ENCODE measurements at places on chromosomes 7 and 10.
A peak's percentile ranks its signal among the peaks of the same experiment; 100 is the strongest.

- DNase-seq = no peak
Measured at GRCh38 chr10:120543291-120543690, 86.3 kb downstream of the PLPP4 start.

DNA sequence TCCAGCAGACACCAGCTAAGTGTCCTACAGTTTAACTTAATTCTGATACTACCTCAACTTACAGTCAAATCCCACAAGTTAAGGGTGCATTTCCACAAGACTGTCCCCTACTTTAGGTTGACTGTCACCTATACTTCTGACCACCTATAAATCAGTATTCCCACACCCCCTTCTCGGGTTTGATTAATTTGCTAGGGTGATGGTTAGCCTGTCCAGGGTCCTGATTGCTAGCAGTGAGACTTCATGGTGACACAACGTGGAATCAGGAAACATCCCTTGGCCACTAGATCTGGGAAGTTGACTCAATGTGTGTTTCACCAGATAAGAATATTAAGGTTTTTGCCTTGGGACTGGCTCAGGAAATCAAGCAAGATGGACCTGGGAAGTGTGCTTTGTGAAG lies 88.4 kb downstream of the OR13A1 start:
- DNase-seq = no peak

DNA sequence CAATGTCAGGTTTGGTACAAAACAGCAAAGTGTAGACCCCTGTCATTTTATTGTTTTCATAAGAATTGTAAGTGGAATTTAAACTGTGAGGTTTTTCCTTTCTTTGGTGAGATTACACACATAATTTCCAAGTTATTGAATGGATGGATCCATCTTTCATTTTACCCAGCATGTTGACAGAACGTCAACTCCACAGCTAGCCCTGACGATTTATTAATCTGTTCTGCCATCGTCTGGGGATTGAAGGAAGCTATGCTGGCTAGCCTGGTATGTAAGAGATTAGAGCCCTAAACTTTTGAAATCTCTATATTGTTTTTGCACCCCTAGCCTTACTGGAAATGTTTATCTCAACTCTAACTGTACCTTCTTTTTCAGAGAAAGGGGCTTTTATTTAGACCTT lies 8.6 kb downstream of the WNT16 start:
- no peak for DNase-seq

DNA sequence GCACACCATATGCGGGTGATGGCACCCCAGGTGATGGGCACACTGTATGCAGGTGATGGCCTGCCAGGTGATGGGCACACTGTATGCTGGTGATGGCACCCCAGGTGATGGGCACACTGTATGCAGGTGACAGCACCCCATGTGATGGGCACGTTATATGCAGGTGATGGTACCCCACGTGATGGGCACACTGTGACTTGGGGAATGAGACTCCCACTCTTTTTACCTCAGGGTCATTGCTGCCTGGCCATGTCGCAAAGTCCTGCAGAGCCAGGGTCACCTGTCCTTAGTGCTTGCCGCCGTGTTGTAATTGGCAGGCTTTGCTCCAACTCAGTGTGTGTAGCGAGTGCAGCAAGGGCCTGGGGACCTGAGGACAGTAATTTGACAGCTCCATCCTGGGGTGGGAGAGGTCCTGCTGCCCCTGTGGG lies 7.6 kb upstream of the CCDC201 start:
- no peak for DNase-seq

DNA sequence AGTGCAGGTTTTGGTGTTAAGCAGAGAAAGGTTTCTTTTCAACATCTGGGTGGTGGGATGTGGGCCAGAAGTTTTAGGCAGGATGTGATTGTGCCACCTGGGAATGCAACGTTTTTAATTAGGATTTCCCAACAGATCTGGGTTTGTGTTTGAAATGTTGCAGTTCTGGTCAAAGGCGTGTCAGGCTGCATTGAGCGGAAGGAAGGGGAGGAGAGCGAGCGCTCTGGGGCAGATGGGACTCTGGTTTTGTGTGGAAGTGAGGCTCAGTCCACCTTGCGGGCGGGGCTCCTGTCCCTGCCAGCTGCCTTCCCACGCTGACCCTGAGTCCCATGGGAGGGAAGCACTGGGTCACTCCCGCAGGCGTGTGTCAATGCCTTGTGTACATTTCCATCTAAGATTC lies 767.7 kb downstream of the KCNMA1 start:
- peak; percentile 32 for DNase-seq

DNA sequence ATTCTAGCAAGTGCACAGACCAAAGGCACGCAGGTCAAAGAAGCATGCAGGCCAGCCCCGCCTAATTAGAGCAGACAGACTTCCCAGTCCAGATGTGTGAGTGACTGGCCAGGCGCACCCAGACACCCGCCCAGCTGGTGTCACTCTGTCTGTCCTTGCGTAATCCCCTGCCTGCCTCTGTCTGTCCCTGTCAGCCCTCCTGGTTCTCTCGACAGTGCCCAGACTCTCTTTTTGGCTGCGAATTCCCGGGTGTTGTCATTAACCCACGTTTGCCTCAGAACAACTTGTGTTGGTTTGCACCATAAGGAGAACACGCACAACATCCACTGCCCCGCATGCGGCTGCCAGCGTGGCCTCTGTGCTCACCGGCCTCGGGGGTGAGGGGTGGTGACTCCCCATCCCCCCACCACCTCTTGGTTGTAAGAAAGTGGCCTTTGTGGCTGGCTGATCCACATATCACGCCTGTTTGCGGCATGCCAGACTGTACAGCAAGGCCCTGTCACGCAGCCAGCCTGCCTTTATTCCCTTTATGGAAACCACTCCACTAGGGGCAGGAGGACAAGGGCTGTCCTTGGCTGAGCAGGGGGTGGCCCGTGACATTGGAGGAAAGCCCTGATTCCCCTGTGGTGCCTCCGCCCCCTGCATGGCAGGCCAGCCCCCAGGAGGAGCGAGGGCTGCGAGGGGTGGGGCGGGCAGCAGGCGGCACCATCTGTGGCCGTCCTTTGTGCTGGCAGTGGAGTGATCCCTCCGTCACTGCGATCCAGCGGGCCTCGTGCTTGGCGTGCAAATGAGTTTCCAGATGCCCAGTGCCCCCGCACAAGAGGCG lies 72.8 kb upstream of the PPIF start:
- DNase-seq = peak; percentile 87

DNA sequence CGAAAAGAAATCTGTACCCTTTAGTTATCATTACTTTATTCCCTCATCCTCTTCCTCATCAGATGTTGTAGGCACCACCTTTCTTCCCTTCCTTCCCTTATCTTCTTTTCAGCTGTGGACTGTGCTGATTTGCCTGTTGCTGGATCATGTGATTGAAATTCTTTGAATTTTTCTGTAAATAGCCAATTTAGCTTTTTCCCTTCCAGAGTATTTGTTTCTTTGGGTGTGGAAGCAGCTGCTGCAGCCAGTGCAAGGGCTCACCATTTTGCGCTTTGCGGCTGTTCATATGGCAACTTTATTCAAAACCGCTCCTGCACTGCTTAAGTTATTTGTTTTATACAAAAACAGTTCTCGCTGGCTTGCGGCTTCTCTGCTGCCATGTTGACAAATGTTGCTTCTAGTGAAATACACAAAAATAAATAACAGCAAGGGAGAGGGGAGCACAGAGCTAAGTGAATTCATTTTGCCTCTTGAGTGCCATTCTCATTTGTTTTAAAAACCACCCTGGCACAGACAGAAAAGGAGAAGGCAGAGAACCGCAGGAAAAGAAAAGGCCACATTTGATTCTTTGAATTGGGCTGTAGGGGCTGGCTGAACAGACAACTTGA lies 151.2 kb downstream of the AUTS2 start:
- DNase-seq = no peak

- peak; percentile 74 for DNase-seq
Measured at GRCh38 chr10:93465806-93466675, 16.1 kb downstream of the MYOF start.

GRCh38 chr7:100806276-100806675 lies 21.0 kb downstream of the EPHB4 start:
- DNase-seq = no peak

DNA sequence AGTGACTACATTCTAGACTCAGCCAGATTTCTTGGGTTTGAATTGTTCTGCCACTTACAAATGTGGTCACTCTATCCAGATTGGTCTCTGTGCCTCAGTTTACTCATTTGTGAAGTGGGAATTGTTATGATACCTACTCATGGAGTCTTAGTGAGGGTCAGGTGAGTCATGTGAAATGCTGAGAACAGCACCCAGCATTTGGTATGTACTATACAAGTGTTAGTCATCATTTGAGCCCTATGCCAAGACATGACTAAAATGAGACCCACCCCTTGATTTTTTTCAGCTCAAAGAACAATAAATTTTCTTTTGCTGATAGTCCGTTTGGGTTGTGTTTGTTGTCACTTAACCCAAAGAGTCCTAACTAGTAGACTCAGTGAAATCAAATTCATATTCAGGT lies 92.8 kb downstream of the CHN2 start:
- DNase-seq = no peak

DNA sequence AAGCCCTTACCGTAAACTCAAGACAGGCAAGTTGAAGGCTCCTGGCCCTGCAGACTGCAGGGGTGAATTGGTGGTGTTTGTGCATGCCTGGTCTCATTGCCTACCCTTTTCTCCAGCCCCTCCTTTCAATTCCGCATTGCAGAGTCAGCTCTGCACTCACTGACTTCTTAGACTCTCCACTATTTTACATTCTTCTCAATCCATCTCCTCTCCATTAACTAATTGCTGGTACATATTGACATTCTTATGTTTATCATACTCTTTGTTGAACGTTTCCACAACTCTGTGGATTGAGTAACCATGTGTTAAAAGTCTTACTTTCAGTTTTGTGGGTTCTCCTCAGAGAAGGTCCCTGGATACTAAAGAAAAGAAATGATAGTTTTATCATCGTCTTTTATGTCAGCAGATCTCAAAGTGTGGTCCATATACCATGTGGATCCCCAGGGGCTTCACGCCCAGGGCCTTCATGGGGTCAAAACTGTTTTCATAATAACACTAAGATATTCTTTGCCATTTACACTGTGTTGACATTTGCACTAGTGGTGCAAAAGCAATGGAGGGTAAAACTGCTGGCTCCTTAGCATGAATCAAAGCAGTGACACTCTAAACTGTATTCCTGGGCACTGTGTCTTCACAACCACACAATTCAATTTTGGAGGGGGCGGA lies 135.4 kb upstream of the FZD1 start:
- DNase-seq = no peak

DNA sequence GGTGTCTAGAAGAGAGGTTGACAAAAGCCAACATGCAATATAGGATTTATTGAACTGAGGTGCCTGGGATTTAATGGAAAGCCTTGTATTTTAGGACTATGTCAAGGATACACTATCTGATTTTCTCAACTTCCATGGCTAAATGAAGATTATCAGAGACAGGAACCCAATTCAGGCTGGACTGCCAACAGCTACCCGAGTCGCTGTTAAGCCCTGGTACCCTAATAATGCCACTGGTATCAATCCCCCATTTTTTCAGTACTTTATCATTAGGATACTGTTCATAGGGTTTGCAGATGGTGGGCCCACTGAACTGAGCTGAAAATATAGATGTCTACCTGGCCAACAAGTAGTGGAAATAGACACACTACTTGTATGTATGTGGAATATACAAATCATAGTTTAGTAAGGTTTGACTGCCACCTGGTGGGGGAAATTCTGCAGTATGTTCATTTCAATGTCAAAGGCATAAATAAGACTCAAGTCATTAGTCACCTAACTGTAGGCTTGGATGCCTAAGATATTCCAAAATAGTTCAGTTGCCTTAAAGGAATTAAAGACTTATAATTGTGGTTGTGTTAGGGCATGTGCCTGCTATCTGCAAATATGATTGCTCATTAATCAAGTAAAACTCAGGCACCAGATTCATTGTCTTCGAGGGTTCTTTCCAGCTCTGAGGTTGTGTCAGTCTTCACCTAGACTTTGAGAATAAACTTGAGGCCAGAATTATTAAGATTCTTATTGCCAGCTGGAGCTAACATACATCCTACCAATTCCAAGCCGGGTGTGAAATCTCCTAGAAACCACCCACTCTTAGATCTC lies 34.1 kb upstream of the NOBOX start:
- peak; percentile 44 for DNase-seq

- DNase-seq = no peak
Measured at GRCh38 chr7:108584211-108584610, 14.5 kb downstream of the DNAJB9 start.

DNA sequence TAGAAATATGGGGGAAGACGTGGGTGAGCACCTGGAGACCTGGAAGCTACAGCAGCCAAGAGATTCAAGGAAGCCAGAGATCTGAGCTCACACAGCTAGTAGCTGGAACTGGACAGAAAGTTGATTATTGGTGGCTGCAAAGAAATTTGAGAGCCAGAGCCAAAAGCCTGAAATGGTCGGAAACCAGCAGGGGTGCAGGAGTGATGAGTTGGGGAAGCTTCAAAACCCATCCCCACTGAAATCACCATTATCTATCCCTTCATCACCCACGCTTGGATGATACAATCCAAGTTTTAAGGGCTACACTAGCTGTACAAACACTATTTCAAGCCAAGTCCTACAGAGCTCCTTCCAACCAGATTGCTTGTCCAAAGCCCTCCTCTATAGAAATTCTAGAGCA lies 296.1 kb upstream of the NEBL start:
- no peak for DNase-seq

GRCh38 chr7:9711259-9711918 lies 1262.3 kb upstream of the PHF14 start:
- DNase-seq = no peak

DNA sequence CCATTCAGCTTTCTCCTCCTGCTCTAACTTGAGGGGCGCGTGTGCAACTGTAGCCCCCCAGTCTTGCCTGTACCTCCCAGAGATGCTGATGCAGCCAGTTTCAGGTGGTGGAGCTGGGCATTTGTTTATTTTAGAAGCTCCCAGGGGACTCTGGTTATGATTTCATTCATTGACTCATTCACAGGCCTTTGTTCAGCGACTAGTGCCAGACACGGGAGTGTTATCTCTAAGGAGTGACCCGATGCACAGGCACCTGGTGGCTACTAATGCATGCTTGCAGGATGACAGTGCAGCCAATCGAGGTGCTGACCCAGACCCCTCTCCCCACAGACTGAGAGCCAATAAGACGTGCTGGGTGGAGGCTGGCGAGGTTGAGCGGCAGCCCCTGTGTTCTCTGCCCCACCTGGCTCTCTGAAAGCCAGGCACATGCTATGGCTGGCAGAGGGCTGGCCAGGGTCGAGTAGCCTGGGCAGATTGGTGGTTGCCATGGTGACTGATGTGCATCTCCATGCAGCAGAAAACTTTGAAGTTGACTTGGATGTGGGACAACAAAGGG lies 19.7 kb upstream of the SLC18A2 start:
- no peak for DNase-seq

DNA sequence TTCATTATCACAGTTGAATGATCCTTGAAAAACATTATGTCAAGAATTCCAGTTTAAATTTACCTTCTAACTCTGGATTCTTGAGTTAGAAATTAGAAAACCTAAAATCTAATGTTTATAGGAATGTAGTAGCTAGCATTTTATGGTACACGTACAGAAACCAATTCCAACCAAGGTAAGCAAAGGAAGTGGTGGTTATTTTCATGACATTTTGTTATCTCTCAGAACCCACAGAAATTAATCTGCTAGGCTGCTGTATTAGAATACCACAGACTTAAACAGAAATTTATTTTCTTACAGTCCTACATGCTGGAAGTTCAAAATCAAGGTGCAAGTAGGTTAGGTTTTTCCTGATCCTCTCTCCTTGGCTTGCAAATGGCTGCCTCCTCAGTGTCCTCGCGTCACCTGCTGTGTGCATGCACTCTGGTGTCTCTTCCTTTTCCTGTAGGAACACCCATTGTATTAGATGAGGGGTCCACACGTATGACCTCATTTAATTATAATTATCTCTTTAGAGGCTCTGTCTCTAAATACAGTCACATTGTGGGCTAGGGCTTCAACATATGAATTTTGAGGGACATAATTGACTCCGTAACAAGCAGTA lies 8.5 kb upstream of the CSTF2T start:
- no peak for DNase-seq
